ENCODE measurements at places on chromosomes 6 and 20.
A peak's percentile ranks its signal among the peaks of the same experiment; 100 is the strongest.

DNA sequence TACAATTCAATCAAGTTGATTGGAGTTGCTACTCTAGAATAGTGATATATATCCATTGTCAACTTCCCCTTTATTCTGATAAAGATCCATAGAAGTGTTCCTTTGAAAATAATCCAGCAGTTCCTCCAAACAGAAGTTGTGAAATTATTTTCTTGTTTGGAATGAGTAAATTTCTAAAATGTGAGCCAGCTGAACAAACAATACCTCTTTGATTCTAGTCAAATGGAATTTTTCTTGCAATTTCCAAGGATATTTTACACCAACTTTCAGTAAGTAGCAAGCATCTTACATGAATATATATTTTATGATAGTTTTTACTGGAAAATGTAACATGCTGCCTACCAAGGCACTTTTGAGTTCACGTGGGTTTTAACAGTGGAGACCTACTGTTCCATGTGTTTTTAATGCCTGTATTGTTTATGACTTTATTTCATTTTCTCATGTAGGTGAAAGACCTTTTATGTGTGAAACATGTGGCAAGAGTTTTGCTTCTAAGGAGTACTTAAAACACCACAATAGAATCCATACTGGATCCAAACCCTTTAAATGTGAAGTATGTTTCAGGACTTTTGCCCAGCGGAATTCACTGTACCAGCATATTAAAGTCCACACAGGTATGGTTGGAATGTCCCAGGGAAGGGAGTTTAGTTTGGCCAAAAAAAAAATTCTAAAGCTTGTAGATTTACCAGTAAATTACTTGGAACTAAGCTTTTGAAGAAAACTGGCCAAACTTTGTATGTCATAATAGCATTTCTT is 6.5 kb downstream of the GZF1 start:
- DNase-seq, result no peak

DNA sequence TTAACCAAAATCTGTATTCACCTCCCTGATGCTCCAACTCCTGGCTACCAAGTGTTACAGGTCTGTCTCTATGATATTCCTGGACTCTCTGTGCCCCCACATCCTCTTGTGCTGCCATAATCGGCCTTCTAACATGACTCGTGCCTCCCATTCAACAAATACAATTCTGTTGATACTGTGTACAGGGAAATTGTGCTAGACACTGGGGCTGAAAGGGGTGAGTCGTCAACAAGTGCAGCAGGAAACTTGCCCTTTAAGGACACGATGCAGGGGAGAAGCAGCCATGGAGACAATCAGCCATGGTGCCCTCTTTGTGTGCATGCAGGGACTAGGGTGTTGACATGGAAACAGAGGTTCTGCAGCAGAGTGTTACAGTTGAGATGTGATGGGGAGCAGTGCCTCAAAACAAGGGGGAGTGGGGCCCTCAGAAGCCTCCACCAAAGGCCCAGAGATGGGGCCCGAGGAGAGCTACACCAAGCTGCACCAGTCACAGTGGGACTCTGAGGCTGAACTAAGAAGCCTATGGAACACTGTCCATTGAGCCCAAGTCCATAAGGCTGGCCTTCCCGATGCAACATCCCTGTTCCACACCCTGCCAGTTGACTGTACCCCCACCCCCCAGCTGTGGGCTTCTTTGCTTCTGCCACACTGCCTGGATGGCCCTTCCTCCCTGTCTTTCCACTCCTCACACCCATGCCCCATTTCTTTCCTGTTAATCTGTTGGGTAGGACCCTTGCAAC is 3.1 kb downstream of the PCED1A start:
- no peak for DNase-seq

GRCh38 chr20:14882157-14882556 is 544.7 kb upstream of the FLRT3 start:
- no peak for DNase-seq

GRCh38 chr6:73108949-73109348 is 116.3 kb downstream of the KHDC1L start:
- no peak for DNase-seq

GRCh38 chr20:43034981-43035724 is 154.6 kb downstream of the PTPRT start:
- DNase-seq, result no peak

GRCh38 chr6:100182313-100182712 is 188.3 kb upstream of the MCHR2 start:
- no peak for DNase-seq

DNA sequence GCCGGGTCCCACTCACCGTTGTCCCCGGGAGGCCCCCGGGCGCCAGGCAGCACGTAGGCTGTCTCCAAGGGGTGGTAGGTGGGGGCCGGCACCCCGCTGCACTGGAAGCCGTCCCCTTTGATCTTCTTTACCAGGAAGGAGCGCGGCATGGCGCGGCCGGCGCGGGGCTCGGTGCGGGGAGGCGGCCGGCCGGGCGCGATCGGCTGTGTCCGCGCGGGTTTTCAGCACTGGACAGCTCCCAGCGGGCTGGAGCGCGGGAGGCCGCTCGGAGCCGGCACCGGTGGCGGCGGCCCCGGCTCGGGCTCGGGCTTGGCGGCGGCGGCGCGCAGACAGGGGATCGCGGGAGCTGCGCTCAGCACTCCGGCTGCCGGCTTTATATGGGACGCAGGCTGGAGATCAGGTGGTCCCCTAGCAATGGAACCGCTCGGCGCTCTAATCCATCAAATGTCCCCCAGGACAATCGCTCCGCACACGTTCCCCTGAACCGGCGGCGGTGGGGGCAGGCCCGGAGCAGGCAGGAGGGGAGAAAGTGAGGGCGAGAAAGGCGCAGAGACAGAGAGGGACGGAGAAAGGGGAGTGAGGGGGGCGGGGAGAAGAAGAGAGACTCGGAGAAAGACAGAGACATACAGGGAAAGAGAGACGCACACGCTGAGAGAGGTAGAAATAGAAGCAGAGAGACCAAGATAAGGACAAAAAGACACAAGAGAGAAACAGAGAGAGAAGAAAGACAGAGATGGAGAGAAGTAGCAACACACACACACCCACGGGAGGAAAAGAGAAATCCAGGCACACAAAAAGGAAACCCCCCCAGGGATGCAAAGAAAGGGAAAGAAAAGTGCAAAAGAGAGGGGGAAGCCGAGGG is at the start of gene SCRT2:
TSS of gene SCRT2 (minus strand) at position 350 of the 862 bp plus-strand sequence. CDS start at position 149, 201 bp downstream.
- DNase-seq, result peak; percentile 87

- DNase-seq, result no peak
Measured at GRCh38 chr6:16418151-16418550, 179.8 kb downstream of the GMPR start.

- DNase-seq, result no peak
Measured at GRCh38 chr6:89475634-89476033, 42.7 kb downstream of the ANKRD6 start.

DNA sequence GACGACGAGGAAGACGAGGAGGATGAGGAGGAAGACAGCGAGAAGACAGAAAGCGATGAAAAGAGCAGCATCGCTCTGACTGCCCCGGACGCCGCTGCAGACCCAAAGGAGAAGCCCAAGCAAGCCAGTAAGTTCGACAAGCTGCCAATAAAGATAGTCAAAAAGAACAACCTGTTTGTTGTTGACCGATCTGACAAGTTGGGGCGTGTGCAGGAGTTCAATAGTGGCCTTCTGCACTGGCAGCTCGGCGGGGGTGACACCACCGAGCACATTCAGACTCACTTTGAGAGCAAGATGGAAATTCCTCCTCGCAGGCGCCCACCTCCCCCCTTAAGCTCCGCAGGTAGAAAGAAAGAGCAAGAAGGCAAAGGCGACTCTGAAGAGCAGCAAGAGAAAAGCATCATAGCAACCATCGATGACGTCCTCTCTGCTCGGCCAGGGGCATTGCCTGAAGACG is 116.9 kb downstream of the TMEM242 start:
- DNase-seq, result no peak

DNA sequence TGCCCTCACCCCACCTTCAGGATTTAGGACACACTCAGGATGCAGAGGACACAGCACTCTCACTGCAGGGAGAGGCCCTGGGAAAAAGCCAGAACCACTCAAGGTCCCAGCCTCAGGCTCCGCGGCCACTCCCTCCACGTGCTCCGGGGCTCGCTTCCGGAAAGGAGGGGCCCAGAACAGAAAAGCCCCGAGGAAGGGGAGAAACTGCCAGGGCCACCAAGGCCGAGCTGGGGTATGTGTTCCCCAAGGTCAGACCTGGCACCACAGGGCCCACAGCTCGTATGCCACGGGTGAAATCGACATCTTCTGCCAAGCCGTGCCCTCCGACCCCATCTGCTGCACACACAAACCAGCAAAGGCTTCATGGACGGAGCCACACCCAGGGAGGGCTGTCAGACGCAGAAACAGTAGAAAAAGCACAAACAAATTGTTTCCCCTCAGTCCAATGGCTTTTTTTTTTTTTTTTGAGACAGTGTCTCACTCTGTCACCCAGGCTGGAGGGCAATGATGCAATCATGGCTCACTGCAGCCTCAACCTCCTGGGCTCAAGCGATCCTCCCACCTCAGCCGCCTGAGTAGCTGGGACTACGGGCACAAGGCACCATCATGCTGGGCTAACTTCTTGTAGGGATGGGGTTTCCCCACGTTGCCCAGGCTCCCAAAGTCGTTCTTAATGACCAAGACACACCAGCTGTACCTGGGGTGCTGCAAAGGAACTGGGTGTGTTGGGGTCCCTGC is 33.4 kb downstream of the SLC2A4RG start:
- no peak for DNase-seq

- DNase-seq, result no peak
Measured at GRCh38 chr6:21202521-21202920, 391.0 kb upstream of the SOX4 start.

- DNase-seq, result no peak
Measured at GRCh38 chr6:150491811-150492172, 107.9 kb upstream of the PLEKHG1 start.

DNA sequence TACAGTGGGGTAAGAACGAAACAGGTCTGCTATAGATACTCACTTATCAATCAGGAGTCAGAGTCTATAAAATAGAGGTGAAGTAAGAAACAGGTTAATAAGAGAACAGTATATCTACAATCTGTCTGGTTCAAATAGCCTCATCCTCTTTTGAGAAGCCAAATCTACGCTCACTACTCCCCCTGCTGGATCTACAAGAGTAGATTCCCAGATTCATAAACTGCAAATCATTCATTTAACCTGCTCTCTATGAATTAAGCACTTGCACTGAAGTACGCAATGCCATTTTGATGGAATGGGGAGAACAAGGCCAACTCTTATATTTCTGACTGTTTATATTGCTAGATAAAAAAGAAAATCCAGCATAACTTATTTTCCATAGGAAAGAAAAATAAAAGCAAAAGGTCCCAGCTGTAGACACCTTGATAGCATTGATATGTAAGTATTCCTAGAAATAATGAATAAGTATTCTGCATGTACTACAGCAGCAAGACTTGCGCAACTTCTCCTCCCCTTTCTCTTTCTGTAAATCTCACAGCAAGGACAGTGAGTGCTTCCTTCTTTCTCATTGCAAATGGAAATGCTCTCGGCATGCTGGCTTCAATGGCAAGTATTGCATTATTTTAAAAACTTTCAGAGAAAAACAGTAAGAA is 92.3 kb downstream of the RFX6 start:
- DNase-seq, result no peak

- no peak for DNase-seq
Measured at GRCh38 chr20:34713194-34713943, 9.2 kb downstream of the TP53INP2 start.
